ENCODE measurements at places on chromosomes 16 and 17. TPM values are rescaled to one million over a fixed set of nuclear protein-coding genes. Genes with fewer than 3 reads are reported as not detected.

The CHP2 gene
- not detected for total RNA-seq

The GPR179 gene
- total RNA-seq, result under 0.01 TPM

The SDR42E1 gene
- total RNA-seq, result 0.08 TPM

The SLC47A2 gene
- not detected for total RNA-seq

The AXIN2 gene
- total RNA-seq, result 8.0 TPM
